ENCODE measurements at places on chromosomes 16 and 17.

GRCh38 chr16:28863929-28864793, 518 bp downstream of the SH2B1 start:
- no peak for DNase-seq

DNA sequence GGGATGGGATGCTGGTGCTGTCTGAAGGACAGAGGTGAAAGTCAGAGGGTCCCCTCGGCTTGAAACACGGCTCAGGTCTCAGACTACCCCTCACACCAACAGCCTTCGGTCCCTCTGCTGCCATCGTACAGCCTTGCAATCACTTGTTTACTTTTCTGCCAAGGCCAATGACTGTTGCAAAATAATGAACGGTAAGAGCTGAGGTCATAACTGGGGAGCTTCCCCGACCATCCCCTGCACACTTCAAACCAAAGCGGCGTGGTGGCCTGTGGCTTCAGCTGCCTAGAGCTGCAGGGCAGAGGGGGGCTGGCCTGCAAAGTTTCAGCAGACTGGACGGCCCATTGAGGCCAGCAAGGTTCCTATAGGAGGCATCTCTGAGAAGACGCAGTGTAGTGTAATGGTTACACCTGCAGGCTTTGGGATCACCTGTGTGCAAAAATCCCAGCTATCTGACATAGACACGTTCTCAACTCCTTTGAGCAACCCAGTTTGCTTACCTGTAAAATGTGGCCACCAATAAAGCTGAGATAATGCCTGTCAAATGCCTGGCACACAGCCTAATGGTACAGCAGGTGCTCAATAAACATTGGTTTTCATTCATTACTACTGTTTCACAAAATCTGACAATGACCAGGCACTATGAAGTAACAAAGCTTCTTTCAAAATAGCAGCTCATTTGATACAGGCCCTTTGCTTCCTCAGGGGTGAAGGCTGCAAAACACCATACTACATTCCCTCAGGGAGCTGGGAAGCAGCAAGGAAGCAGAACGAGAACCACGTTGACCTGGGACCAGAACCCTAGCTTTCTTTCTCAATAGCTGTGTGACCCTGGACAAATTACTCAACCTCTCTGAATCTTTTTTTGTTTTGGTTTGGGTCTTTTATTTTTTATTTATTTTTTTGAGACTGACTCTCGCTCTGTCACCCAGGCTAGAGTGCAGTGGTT, 5.0 kb downstream of the PAM16 start:
- DNase-seq: no peak

DNA sequence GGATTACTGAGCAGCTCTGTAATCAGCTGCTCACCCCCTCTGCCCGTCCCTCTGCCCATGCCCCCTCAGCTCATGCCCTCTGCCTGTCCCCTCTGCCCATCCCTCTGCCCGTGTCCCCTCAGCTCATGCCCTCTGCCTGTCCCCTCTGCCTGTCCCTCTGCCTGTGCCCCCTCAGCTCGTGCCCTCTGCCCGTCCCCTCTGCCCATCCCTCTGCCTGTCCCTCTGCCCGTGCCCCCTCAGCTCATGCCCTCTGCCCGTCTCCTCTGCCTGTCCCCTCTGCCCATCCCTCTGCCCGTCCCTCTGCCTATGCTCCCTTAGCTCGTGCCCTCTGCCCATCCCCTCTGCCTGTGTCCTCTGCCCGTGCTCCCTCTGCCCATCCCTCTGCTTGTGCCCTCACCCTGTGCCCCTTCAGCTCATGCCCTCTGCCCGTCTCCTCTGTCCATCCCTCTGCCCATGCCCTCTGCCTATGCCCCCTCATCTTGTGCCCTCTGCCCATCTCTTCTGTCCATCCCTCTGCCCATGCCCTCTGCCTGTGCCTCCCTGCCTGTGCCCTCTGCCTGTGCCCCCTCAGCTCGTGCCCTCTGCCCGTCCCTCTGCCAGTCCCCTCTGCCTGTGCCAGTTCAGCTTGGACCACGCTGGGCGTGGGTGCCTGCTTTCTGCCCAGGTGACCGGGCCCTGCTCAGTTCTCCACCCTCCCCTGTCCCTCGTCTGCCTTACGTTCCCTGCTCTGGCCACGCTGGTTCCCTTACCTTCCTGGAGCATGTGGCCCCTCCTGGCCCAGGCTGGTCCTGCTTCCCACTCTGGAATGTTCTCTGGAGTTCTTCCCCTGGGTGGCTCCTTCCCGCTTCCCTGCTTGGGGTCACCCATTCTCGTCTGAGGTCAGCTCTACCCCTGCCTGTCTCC, 97.6 kb downstream of the NPIPB11 start:
- DNase-seq: no peak

DNA sequence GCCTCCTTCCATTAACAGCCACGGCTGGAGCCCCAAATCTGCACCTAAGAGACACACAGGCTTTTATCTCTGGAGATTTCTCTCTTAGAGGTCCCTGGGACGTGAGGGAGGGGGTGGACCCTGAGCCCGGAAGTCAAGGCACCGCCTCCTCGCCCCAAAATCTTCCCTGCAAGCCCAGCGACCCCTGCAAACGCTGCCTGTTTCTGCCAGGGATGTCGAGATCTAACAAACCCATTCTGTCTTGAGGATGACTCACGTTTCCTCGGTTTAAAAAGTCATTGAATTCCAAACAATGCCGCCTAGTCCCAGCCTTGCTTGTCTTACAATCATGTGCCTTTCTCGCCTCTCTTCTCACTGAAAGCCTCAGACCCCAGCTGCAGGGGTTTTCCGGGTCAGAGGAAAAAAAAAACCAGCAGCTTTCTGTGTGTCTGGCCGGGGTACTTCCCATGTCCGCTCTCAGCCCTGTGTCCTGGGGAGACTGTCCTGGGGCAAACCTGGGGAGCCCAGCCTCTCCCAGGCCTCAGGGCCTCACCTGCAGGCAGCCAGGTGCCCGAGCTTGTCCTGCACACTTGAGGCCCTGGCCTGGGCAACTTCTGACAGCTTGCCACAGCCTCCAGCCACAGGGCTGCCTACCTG, 15.4 kb downstream of the ARL2BP start:
- no peak for DNase-seq

- DNase-seq: no peak
Observed at GRCh38 chr16:49560004-49560830, 186.6 kb downstream of the C16orf78 start.
